ENCODE measurements at places on chromosomes 13 and 19.

GRCh38 chr19:11268783-11269267 lies 6.5 kb upstream of the DOCK6 start:
- DNase-seq, result no peak

GRCh38 chr13:80374444-80374843 lies 33.5 kb upstream of the SPRY2 start:
- no peak for DNase-seq

GRCh38 chr13:95146486-95146885 lies 154.8 kb downstream of the ABCC4 start:
- no peak for DNase-seq

GRCh38 chr13:112603641-112604225 lies 15.8 kb upstream of the TUBGCP3 start:
- DNase-seq, result no peak

DNA sequence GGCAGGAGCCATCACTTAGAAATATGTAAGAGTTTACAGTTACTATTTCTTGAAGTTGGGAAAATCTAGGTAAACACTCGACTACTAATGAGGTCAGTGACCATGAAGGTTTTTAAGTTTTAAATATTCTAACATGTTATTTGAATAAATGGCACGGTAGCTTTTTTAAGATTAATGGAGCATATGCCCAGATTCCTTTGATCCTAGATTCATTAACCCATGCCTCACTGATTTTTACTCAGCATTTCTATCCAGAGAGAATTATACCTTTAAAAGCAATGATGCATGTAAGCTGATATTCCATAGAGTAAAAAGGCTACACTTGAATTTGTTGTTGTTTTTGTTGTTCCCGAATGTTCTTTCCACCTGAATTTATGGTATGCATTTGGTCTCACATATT lies 541.4 kb downstream of the DACH1 start:
- no peak for DNase-seq

Measured in hippocampal formation (tissue), 2 donors.